Foreskin fibroblast (primary cell): ENCODE measurements at places on chromosomes 3 and 15.

DNA sequence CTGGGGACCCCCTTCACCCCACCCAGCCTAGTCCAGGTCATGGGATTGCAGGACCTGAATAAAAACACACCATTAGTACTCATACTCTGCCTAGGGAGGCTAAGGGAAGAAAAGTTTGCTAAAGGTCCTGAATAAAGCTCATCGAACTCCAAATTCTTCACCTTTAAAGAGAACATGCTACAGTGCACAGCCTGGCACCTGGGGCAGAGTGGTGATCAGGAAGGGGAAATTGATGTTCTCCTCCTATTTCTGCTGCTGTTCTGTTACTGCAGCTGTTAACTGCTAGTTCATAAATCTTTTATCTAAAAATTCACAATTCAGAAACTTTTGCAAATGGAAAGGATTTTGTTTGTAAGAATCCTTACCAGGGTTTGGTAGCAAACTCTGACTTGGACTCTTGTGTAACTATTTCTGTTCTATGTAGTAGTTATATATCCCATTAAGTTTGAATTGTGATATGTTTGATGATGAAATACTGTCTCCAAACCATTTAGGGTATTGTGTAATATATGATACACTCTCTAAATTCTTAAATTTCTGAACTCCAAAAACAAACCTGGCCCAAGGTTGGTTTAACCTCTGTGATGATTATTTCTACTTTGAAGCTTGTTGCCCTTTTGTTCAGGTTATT is 27.9 kb downstream of the MCTP2 start:
- no peak for DNase-seq

GRCh38 chr15:71252044-71252739 is 136.9 kb downstream of the THSD4 start:
- no peak for DNase-seq

DNA sequence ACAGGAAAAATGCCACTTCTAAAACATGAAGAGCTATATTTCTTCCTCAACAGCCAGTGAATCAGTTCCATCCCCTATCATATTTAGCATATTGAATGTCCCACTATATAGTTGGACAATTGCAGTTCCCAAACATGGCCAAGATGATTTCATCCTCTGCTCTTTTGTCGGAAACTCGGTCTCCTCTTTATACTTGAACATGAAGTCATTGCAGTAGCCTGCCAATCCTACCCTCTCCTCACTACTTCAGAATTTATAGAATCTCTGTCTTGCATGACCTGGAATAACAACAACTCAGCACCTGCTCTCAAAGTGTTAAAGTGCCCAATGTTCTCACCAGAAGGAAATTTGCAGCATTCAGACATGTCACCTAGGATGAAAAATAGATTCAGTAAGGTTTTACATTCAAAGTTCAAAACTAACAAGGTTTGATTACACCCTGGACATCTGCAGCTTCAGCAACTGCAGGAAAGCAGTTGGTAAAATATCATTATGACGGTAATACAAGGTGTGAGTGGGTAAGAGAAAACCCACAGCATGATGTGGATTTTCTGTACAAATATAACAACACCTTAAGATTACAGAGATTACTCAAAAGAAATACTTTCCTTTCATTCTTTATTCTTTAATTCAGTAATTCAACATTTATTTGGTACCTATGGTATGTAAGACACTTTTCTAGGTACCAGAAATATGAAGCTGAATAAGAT is 52.5 kb downstream of the TP63 start:
- no peak for DNase-seq

- no peak for DNase-seq
Observed at GRCh38 chr3:15649341-15649740, 47.8 kb downstream of the BTD start.

DNA sequence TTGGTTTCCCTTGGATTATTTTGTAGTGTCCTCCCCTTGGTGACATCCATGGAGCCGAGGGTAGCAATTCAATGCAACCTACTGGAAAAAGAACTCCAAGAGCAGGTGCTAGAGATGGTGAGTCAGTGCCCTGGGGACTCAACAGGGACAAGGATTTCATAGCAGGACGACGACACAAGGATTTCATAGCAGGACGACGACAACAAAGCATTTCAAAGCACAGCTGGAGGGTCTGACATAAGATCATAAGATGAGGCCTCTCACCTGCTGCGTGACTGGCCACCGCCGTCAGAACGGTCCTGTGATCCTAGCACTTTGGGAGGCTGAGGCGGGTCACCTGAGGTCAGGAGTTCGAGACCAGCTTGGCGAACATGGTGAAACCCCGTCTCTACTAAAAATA is 22.5 kb downstream of the NRROS start:
- no peak for DNase-seq

- DNase-seq: no peak
Observed at GRCh38 chr3:123467046-123467445, 18.2 kb upstream of the ADCY5 start.

DNA sequence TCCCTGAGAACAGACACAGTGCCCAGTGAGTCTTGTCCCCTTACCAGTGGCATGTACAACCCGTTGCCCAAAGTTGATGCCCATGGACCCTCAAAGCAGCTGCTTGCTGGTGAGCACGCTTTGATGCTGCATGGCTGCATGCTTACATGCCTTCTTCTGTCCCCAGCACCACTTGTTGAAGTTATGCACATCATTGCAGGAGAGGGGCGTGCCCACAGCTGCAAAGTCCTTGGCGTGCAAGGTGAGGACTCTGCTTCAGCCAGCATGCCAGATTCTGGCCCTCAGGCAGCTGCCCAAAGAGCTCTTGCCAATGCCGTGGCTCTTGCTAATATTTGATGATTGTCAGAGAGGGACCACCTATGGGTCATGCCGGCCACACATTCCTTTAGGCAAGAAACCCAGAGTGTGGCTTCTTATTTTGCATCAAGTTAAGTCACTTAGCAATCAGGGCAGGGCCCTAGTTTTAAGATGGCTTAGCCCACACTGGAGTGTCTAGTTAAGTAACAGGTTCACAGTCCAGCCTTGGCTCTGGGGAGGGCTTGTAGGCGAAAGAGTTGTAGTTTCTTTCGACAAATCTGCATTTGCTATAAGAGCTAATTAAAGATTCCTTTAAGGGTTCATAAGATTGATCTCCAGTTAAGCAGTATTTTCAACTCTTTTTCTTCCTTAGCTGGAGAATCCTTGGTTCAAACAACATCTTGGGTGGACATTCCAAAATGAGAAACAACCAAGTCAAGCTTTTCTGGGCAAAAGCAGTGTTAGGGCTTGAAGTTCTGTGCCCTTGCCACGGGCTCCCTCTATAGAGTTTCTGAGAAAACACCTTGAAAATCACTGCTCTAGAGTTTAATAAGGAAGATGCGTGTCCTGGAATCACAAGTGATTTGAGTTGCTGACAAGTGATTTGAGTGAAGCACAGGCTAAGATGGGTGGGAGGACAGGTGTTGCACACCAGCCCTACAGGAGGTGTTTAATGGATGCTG is 128.6 kb downstream of the SLCO3A1 start:
- no peak for DNase-seq
